ENCODE measurements at places on chromosomes 11 and 22.

DNA sequence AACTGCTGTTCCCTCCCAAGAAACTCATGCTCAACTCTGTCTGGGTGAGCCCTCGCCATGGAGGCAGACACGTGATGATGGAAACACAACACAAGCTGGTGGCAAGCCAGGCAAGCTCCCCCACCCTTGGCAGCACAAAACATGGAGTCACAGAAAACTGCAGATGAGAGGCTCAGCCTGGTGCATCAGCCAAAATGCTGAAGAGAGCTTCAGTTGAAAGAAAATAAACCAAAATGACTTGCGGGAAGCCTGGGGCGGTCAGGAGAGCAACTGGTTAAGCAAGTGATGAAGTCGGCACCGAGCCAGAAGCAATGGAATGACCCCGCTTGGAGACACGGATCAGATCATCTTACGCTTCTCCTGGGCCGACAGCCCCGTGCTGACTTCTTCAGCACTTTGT lies 68.3 kb downstream of the C11orf58 start:
- no peak for DNase-seq

DNA sequence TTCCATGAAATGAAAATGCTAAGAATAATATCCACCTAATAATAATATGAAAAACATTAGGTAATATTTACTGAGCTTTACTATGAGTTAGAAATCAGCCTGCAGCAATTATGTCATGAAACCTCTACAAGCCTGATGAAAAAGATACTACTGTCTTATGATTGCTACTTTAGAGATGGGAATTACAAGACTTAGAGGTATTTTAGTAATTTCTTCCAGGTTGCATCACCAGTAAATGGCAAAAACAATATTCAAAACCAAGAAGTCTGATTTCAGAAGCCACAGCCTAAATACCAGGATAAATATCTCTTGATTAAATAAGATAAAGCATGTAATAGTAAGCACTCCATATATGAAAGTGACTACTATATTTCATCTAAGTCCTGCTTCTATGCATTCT lies 13.8 kb downstream of the OR5B21 start:
- no peak for DNase-seq

GRCh38 chr11:6251120-6251733 lies 8.4 kb upstream of the CCKBR start:
- no peak for DNase-seq

DNA sequence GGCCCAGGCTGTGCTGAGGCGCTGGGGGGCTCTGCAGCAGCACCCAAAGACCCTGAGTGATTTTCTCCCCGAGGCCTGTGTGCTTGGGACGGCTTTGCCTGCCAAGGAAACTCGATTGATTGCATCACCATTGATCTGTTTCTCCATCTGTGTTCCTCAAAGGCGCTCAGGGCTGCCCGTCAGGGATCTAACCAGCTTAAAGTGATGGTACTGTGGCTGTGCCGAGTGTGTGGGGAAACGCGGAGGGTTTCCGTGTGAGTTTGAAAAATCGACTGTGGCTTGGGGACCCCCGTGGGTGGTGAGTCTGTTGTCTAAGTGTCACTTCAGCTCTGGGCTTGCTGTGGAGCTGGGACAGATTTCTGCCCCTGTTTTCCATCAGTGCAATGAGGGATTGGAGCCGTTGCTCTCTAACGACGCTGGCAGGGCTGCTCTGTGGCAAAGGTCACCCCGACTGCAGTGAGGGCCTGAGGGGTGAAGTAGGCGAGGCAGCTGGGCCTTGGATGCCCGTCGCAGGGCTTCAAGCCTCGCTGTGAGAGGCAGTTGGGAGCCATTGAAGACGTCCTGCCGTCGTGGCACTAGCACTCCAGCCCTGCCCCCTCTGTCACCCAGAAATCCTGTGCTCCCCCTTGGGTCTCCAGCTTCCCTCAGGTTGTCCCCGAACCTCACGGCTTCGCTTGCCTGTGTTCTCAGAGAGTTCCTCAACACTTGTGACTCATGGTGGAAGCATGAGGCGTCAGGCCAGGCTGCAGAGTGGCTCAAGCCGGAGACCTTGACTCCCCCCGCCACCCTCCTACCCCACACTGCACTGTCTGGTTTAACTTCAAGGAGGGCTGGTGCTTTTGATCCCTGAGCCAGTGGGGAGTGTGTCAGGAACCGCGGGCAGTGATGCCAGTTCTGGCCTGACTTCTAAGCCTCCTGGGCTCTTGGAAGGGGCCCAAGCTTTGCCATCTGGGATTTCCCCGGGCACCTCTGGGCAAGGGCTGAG lies 21.8 kb downstream of the CACNA1I start:
- DNase-seq, result no peak

- no peak for DNase-seq
Measured at GRCh38 chr11:47192111-47192510, 5.9 kb upstream of the PACSIN3 start.

GRCh38 chr11:11708256-11708655 lies 86.5 kb upstream of the GALNT18 start:
- no peak for DNase-seq

DNA sequence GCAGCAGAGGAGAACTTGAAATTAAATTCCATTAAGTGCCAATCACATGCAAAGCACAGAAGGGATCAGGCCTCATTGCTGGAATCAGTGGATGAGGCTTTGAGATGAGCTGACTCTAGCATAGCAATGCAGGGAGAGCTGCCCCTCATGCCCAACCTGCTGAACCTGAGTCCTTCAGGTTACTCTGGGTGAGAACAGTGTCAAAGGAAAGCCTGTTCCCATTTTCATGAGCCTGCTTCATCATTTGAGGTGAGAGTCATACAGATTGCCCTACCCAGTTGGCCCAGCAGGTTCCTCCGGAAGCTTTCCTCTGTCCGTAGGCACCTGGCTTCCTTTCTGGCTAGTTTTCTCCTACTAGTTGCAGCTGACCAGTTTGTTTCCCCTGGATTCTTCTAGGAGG lies 25.9 kb upstream of the ZBTB16 start:
- no peak for DNase-seq

DNA sequence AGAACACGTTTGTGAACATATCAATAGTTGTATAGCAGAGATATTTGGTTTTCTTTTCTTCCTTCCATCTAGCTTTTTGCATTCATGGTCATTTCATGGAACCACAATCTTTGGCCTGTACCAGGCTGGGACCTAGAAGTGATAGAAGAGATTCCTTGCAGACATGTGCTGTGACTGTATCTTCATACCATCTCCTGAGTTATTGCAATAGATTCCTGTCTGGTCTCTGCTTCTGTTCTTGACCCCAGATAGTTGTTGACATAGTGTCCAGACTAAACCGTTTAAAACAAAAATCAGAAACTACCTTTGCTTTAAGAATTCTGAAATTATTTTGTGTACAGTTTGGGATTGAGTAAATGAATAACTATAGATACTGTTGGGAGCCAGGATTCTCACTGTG lies 16.8 kb downstream of the PANX1 start:
- no peak for DNase-seq

DNA sequence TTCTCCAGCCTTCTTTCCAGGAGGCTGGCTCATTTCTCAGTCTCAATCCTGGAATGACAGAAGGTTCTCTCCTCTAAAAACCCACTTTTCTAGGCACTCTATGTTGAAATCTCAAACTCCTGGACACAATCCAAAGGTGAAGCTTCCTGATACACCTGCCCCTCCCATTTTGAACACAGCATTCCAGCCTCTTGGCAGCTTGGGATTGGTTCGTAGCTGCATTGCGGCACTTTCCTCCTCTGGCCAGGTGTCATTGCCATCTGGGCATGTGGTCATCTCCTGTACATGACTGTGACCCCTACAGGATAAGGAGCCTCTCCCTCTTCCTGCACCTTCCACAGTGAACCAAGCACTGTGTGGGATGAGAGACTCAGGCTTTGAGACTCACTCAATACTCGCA lies 230.2 kb upstream of the B3GAT1 start:
- no peak for DNase-seq

DNA sequence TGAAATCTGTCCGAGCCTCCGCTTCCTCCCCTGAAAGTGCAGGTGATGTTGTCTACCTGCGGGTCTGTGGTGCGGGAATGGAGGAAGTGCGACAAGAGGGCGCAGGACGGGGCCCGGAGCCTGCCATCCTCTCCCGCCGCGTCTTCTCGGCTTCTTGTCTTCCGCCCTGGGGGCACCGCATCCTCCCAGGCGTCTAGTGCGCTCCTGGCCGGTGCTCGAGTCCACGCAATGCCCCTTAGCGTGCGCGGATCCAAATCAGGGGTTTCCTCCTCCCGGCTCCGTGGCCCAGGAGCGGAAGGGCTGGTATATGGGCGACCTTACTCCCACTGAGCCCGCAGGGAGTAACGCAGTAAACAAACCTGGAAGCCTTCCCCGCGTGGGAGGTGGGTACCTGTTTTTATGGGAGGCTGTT lies 405 bp downstream of the SFI1 start:
- peak; percentile 21 for DNase-seq
